ENCODE measurements at places on chromosomes 4 and X. TPM values are rescaled to one million over a fixed set of nuclear protein-coding genes. Genes with fewer than 3 reads are reported as not detected.

- H3K36me3 ChIP-seq = no peaks in the 10 kb centered on the region
- H3K27me3 ChIP-seq = peaks cover 81% of the 10 kb centered on the region
- peak; percentile 55 for DNase-seq
Measured at GRCh38 chr4:143700416-143701352, at the start of gene FREM3. TSS of gene FREM3 (minus strand) at chr4:143700675. CDS start at chr4:143700675, 0 bp downstream.

DNA sequence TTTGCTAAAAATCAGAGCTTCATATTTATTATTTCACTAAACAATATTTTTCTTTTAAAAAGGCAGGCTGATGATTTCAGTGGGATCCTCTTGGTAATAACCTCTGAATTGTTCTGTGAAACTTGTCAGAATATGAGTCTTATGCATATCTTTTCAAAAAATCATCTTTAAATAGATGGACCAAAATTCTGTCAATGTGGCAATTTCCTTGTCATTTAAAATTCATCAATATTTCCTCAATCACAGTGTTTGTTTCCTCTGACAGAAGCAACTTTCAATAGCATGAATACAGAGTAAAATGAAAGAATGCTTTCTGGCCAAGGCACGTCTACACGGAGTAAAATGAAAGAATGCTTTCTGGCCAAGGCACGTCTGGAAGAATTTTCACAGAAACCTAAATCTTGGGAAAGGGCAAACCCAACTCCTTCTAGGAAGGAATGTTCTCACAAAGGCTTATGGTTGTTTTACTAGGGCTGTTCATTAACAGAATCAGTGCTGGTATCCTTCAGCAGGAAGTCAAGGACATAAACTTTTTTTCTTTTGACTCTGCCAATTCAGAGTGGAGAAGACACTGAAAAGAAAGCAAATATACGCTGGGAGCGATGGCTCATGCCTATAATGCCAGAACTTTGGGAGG is 99.0 kb upstream of the GPR34 start:
- H3K27me3 ChIP-seq = no peaks in the 10 kb centered on the region
- no peak overlapping the region for H3K4me3 ChIP-seq
- H3K36me3 ChIP-seq = no peaks in the 10 kb centered on the region
- H3K4me1 ChIP-seq = no peaks in the 10 kb centered on the region
- DNase-seq = no peak

Gene IL15
- not detected for total RNA-seq

DNA sequence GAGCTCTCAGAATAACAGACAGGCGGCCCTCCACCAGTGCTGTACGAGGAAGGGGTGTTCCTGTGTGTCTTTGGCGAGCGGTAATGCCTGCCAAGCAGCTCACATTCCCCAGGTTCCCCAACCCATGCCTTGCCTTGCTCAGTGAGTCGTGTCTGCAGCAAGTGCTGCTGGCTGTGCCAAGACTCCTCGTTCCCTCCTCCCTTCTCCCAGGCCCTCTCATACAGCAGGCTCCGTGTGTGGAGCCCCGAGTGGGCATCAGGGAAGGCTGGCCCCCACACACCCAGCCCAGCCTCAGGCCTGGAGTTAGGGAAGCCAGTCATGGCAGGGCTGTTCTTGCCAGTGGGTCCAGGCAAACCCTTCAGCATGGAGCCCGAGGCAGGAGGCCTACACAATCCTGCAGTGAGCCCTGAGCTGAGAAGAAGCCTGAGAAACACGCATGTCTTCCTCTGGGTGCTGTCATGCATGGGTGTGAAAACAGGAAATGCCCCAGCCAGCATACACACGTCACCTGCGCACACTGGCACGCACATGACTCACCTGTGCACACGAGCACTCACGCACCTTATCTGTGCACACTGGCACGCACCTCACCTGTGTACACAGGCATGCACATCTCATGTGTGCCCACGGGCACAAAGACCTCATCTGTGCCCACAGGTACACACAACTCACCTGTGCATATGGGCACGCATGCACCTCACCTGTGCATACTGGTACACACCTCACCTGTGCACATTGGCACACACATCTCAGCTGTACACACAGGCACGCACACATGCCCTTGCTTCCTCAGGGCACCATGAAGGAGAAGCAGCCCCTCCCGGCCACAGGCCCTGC is 238.7 kb downstream of the DHRSX start:
- DNase-seq = no peak
- H3K27ac ChIP-seq = no peak overlapping the region
- H3K4me3 ChIP-seq = no peak overlapping the region
- H3K27me3 ChIP-seq = no peaks in the 10 kb centered on the region
- H3K36me3 ChIP-seq = no peaks in the 10 kb centered on the region
- H3K4me1 ChIP-seq = peaks cover 4% of the 10 kb centered on the region

Gene FRMD7
- not detected for total RNA-seq

Gene DRP2
- 2.2 TPM for total RNA-seq

Gene FAM9C
- total RNA-seq = not detected

GRCh38 chr4:95124906-95125504 is 367.2 kb downstream of the BMPR1B start:
- H3K4me3 ChIP-seq = no peak overlapping the region
- peak; percentile 78 for DNase-seq
- no peaks in the 10 kb centered on the region for H3K27me3 ChIP-seq
- H3K27ac ChIP-seq = no peak overlapping the region
- H3K36me3 ChIP-seq = no peaks in the 10 kb centered on the region
- H3K4me1 ChIP-seq = no peaks in the 10 kb centered on the region

GRCh38 chrX:23434356-23434884 is 99.8 kb downstream of the PTCHD1 start:
- H3K27ac ChIP-seq = no peak overlapping the region
- peak; percentile 26 for DNase-seq
- no peak overlapping the region for H3K4me3 ChIP-seq
- no peaks in the 10 kb centered on the region for H3K4me1 ChIP-seq
- H3K27me3 ChIP-seq = no peaks in the 10 kb centered on the region

DNA sequence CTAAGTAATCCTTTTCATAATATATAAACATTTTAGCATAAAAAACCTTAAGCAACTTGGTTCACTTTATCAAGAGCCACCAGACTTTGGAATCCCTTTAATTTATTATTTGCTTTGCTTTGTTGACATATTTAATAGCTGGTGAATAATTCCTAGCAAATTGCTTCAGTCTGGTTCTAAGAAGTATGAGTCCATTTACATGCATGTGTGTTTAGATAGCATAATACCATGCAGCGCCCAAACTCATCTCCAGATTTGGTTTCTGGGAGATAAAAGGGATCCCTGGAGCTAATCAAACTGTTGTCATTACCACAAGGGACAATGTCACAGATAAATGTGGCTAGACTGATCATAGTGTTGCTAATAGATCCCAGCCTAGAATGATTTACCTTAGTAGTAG is 111.8 kb downstream of the TMEM144 start:
- H3K27me3 ChIP-seq = no peaks in the 10 kb centered on the region
- H3K4me3 ChIP-seq = no peak overlapping the region
- no peak for DNase-seq
- no peaks in the 10 kb centered on the region for H3K36me3 ChIP-seq
- no peaks in the 10 kb centered on the region for H3K4me1 ChIP-seq

Gene NSG1
- total RNA-seq = 17.9 TPM

DNA sequence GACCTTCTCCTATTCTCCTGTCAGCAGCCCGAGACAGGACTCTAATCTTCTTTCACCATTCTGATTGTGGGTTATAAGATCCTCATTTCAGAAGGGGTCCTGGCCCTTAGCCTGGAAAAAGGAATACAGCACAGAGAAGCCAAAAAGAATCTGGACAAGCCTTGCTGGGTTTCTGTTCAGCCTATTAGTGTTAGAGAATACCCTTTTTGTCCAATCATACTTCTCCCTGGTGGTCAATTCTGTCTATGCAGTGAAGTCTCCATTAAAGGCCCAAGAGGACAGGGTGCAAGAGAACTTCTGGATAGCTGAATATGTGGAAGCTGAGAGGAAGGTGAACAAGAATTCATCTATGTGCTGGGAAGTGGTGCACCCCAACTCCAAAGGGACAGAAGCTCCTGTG is 105.7 kb upstream of the AGA start:
- no peak overlapping the region for H3K4me3 ChIP-seq
- H3K27ac ChIP-seq = no peak overlapping the region
- no peaks in the 10 kb centered on the region for H3K27me3 ChIP-seq
- H3K4me1 ChIP-seq = peaks cover 4% of the 10 kb centered on the region

DNA sequence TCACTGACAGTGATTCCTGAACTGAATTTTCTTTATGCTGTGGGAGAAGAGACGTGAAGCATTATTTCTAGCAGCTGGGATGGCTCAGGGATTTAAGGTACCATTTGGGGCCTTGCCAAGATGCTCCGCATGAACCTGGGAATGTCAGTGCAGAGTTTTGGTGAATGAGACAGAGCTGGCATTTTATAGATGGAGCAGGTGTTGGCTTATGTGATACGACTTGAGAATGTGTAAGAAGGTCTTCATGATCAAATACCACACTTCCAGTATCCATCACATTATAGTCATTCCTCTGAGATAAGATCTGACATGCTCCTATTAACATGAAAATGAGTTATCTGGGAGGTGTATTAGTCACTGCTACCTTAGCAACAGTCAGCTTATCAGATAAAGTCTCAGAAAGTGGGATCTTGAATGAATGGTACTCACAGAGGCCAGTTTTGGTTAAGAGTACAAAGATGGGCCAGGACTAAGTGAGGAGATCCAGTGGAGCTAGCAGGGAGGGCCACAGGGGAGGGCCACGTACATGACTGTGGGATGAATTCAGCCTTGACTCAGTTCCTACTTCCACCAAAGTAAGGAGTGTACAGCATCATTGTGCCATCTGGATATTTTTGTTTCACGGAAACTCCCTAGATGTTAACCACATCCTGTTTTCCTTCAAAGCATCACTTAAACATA is 116.7 kb downstream of the SPCS3 start:
- no peaks in the 10 kb centered on the region for H3K27me3 ChIP-seq
- DNase-seq = no peak
- H3K36me3 ChIP-seq = no peaks in the 10 kb centered on the region
- no peak overlapping the region for H3K27ac ChIP-seq

Gene GPRIN3
- 0.15 TPM for total RNA-seq

DNA sequence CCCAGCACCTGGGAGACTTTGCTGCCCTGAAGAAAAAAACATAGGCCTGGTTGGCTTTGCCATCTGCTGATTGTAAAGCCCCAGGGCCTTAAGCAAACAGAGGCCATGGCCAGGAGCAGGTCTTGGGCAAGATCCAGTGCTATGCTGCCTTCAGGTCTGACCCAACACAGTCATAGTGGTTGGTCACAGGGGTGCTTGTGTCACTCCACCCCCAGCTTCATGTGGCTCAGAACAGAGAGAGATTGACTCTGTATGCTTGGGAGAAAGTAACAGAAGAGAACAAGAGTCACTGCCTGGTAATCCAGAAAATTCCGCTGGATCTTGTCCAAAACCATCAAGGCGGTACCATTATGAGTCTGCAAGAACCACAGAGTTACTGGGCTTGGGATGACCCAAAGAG is 24.4 kb upstream of the SMARCA5 start:
- H3K36me3 ChIP-seq = no peaks in the 10 kb centered on the region
- H3K27me3 ChIP-seq = no peaks in the 10 kb centered on the region
- H3K4me3 ChIP-seq = no peak overlapping the region
- DNase-seq = no peak
- H3K27ac ChIP-seq = no peak overlapping the region

GRCh38 chr4:111601671-111602070 is 543.6 kb upstream of the FAM241A start:
- H3K27me3 ChIP-seq = no peaks in the 10 kb centered on the region
- no peaks in the 10 kb centered on the region for H3K4me1 ChIP-seq
- H3K36me3 ChIP-seq = no peaks in the 10 kb centered on the region
- no peak for DNase-seq

- no peak for DNase-seq
- no peaks in the 10 kb centered on the region for H3K36me3 ChIP-seq
- no peak overlapping the region for H3K27ac ChIP-seq
- no peaks in the 10 kb centered on the region for H3K4me1 ChIP-seq
Measured at GRCh38 chr4:14167876-14168510, 540.5 kb upstream of the BOD1L1 start.

GRCh38 chrX:14496674-14497073 is 32.7 kb upstream of the GLRA2 start:
- no peak for DNase-seq
- H3K27me3 ChIP-seq = no peaks in the 10 kb centered on the region
- no peak overlapping the region for H3K4me3 ChIP-seq

- DNase-seq = no peak
- H3K36me3 ChIP-seq = no peaks in the 10 kb centered on the region
- H3K27ac ChIP-seq = no peak overlapping the region
Measured at GRCh38 chr4:87414816-87415215, 7.6 kb upstream of the NUDT9 start.

- H3K27ac ChIP-seq = no peak overlapping the region
- no peaks in the 10 kb centered on the region for H3K4me1 ChIP-seq
- H3K36me3 ChIP-seq = no peaks in the 10 kb centered on the region
- H3K4me3 ChIP-seq = no peak overlapping the region
- H3K27me3 ChIP-seq = no peaks in the 10 kb centered on the region
Measured at GRCh38 chr4:116531870-116532269, 553.5 kb downstream of the TRAM1L1 start.

DNA sequence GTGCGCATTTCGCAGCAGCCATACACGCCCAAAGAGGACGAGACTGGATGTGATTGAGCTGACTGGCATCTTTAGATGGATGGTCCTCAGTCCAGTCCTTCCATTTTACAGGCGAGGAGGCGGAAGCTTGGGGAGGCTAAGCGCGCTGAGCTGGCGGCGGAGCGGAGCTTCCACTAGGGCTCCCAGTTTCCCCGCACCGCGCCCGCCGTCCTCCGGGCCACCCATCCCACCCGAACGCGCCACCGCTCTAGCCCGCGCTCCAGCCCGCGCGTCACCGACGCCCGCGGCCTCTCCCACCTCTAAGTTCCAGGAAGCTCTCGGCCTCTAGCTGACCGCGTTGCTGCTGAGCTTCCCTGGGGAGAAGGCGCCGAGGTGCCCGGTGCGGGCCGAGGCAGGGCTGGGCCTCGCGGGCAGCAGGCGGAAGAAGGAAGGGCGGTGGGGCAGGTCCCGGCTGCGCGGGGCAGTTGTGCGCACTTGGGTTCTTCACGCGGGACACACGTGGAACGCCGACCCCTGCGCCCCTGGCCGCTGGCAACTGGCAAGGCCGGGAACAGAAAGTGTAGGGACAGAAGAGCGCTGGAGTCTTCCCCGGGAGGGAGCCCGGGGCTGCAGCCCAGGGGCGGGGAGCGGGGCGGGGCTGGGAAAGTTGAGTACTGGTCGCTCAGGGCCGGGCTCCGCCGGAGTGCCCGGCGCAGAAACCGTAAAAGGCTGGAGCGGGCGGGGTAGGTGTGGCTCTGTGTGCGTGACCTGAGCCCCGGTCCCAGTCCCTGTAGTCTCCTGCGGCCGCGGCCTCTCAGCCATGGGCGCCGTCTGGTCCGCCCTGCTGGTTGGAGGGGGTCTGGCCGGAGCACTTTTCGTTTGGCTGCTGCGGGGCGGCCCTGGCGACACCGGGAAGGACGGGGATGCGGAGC is at the start of gene STBD1:
Gene STBD1, plus strand, starts transcription at position 763 of the 911 bp plus-strand sequence. Its CDS starts 37 bp downstream, at position 800.
- peak within 1 kb of the TSS; percentile 76 for H3K4me3 ChIP-seq
- H3K4me1 ChIP-seq = no peaks in the 10 kb centered on the region
- H3K27ac ChIP-seq = no peak within 1 kb of the TSS
- peak; percentile 90 for DNase-seq
- H3K27me3 ChIP-seq = peaks cover 20% of the 10 kb centered on the region

- H3K4me1 ChIP-seq = peaks cover 3% of the 10 kb centered on the region
- no peak for DNase-seq
- no peaks in the 10 kb centered on the region for H3K36me3 ChIP-seq
- no peaks in the 10 kb centered on the region for H3K27me3 ChIP-seq
Measured at GRCh38 chr4:123844374-123844773, 447.8 kb downstream of the SPRY1 start.

Measured in neural progenitor cell (in vitro differentiated cells).